GM10248 (cell line): ENCODE measurements at places on chromosomes 3 and 15.

- DNase-seq = peak; percentile 69
Observed at GRCh38 chr15:80778964-80779657, at the start of gene CEMIP. CEMIP (plus strand) TSS chr15:80779370; CDS start chr15:80873880, 94,510 bp downstream.

GRCh38 chr3:43998836-43999727 is 242.6 kb upstream of the TOPAZ1 start:
- DNase-seq = peak; percentile 80

DNA sequence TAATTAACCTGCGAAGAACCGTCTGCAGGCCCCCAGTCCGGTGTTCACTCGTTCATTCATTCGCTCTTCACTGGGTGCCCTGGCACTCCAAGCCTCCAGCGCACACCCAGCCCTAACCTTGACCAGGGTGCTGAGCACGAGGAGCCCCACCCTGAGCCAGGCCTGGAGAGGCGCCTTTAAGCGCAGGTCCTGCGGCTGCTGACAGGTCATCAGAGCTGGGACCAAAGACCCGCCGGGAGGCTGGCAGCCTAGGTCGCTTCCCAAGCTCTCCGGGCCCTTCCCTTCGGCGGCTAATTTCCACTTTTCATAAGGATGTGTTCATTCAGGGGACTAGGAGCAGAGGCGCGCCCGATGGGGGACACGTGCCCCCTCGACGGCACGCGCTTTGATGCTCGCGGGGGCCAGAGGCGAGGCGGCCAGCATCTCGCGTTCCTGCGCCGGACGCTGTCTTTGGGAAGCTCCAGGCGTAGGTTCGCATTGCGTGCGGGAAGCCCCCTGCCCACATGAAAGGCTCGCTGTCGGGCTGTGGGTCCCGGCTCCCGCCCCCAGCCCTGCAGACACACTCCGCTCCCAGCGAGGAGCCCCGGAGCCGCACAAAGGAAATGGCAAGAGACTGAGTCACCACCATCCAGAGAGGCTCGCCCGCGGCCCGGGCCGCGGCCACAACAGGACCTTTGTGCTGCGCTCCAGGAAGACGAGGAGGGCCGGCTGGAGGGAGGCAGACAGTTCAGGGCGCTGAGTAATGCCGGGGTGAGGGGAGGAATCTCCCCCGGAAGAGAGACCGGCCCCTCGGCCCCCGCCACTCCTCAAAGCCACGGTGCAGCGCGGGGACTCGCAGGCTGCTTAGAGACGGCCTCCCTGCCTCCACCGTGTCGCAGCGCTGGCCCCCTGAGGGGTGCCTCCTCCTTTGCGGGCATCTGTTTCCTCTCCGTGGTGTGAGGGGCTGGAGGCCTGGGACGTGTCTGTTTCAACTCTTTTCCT is 266.4 kb upstream of the HES1 start:
- peak; percentile 48 for DNase-seq

GRCh38 chr3:59052803-59053411 is 3.1 kb upstream of the CFAP20DC start:
- DNase-seq = peak; percentile 22

GRCh38 chr15:70018646-70019600 is 78.8 kb downstream of the TLE3 start:
- peak; percentile 41 for DNase-seq

- DNase-seq = no peak
Observed at GRCh38 chr15:86157606-86158293, 78.1 kb downstream of the AGBL1 start.

DNA sequence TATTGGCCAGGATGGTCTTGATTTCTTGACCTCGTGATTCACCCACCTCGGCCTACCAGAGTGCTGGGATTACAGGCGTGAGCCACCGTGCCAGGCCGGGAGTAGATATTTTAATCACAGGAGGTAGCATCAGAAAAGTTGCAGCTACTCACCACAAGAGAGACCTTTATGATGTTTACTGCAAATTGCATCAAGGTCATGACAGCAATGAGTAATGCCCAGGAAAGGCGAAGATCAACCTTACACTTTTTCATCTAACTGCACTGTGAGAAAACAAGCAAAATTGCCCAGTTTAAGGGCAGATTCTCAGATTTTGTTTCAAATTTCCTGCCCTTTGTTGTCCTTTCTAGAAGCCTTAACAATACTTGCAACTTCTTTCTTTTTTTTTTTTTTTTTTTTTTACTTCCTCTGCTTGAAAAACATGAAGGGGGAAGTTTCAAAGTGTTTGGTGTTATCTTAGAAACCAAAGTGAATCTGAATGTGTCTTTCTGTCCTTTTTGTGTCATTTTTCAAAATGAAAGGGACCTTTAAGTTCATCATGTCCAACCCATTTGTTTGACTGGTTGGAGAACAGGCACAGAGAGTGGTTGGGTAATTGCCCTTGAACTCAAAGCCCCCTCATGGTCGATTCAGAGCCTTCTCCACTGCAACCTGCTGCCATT is 25.0 kb downstream of the TGFBR2 start:
- no peak for DNase-seq
